NCI-H524 treated with DMSO at 0.1 percent for 48 hours (cell line): ENCODE measurements at places on chromosomes 3 and 15.
A peak's percentile ranks its signal among the peaks of the same experiment; 100 is the strongest.

DNA sequence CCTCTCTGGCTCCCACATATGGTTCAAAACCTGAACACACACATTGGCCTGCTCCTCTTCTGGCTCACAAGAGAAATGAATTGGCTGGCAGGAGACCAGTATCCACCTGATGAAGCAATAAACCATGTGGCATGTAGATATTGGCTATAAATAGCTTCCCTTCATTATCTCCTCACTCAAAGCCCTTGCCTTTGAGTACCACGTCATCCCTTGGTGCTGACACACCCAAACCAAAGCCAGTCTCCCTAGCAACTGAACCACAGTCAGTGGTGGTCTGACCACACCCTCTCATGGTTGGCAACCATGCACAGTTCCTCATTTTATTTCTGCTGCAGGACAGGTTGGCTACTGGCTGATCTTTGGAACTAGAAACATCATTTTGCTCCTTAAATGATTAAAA is 98.8 kb downstream of the ZNF621 start:
- DNase-seq = no peak

DNA sequence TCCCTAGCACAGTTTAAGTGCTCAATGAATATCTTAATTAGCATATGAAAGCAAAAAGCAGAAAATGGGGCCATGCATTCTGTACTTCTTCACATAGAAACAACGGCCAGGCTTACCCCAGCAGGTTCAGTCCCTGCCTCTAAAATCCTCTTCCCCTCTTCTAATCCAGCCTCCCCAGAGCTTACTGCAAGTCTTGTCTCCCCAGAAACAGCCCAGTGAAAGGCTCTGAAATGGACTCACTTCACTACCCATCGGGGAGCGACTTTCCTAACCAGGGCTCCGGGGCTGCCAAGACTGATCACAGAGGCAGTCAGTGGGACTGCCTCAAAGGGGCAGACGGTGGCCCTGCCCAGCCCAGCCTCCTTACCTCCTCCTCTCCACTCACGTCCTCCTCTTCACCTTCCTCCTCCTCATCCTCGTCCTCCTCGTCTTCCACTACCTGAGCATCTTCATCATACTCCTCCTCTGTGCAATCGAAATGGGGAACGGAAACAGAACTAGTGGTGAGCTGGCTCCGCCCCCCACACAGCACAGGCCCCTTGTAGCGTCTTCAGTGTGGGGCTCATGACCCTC is 38.0 kb downstream of the ANP32A start:
- no peak for DNase-seq

DNA sequence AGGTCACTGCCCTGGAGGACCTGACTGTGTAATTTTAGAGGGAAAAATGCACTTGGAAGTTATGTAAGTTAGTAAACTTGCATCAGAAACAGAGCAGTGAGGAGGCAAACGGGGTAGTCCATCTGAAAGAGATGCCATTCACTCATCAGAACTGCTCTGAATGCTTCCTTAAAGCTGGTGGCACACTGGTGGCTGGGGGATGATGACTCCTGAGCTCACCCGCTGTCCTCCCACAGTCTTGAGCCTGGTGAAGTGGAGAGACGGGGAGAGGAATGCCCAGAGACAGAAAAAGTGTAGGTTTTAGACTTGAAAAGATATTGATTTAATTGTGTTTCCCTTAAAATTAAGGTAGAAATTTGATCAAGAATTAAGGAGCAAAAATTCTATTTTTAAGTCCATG is 46.5 kb upstream of the LARS2 start:
- DNase-seq = no peak

- no peak for DNase-seq
Measured at GRCh38 chr3:195807681-195808121, 4.0 kb downstream of the MUC4 start.

GRCh38 chr3:43024181-43024885 is 45.2 kb downstream of the GASK1A start:
- no peak for DNase-seq

- no peak for DNase-seq
Measured at GRCh38 chr3:127796045-127796830, 26.1 kb downstream of the MGLL start.

- no peak for DNase-seq
Measured at GRCh38 chr3:114139836-114140235, 39.0 kb downstream of the DRD3 start.

GRCh38 chr15:71716990-71717389 is 93.4 kb upstream of the NR2E3 start:
- no peak for DNase-seq

- no peak for DNase-seq
Measured at GRCh38 chr3:54372232-54372631, 249.9 kb downstream of the CACNA2D3 start.

DNA sequence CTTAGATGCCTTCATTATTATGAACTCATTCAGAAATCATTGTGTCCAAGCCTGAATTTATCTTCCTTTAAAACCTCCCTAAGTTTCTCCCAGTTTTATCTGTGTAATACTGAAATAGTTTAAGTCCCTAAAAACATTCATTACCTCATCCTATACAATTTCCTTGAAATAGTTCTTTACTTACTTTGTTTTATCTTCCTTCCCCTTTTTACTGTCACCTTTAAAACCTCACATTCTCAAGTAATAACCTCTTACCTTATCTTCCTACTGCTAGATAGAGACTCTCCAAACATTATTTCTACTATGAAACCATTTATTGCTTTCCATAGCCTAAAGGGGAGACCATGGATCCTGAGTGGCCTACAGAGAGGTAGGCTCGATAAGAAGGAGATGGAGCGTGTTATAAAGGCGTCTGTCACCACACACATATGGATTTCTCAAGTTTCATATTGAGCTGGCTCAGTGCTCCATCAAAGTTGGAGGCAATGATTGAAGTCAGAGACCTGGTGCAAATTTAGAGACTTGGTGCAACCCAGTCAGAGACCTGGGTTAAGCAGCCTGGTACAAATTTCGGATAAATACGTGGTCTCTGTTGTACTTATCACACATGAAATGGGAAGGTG is 140.4 kb downstream of the NFKBIZ start:
- DNase-seq = no peak

DNA sequence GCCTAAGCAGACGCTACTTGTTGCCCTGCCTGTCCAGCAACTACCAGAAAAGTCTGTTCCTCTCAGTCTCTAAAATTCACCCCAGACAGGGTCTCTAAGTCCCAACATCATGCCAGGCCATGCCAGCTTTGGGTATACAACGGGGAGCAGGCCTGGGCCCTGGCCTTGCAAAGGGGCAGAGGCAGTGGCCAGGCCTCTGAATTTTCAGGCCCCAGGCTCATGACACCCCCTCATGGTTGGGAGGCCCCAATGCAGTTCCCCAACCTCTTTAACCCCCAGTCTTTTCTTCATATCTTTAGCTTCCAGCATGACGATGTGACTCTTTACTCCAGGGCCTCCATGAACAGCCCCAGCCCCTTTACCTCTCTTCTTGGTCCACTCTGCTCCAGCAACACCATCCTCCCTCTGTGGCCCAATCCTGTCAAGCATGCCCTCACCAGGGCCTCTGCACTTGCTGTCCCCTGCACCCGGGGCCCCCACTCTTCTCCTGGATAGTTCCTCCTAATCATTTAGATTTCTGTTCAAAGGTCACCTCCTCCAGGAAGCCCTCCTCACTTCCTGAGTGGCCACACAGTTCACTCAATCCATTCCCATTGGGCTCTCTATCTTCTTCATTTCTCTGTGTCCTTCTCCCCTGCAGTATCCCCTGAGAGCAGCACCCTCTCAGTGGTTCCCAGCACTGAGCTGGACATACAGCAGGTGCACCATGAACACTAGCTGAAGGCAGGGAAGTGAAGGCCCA is 4.8 kb downstream of the IQSEC1 start:
- DNase-seq = no peak

DNA sequence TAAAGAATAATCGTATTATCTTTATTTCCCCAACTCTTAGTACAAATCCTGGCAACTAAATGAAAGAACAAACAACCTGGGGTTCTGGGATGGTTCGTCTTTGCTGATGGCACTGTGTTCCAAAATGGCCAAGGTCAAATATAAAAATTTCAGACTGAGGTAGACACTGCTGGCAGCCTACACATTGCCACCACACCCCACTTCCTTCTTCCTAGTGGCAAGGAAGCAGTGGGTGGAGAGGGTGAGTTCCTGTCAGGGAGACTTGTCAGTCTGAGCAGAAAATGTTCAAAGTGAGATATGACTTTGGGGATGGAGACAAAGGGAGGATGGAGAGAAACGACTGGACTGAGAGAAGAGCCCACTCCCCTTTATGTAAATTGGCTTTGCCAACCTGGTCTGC is 69.6 kb downstream of the LMCD1 start:
- DNase-seq = no peak

GRCh38 chr3:102537123-102537522 is 102.3 kb downstream of the ZPLD1 start:
- DNase-seq = no peak

- no peak for DNase-seq
Measured at GRCh38 chr15:33737687-33738601, 230.4 kb upstream of the CHRM5 start.

DNA sequence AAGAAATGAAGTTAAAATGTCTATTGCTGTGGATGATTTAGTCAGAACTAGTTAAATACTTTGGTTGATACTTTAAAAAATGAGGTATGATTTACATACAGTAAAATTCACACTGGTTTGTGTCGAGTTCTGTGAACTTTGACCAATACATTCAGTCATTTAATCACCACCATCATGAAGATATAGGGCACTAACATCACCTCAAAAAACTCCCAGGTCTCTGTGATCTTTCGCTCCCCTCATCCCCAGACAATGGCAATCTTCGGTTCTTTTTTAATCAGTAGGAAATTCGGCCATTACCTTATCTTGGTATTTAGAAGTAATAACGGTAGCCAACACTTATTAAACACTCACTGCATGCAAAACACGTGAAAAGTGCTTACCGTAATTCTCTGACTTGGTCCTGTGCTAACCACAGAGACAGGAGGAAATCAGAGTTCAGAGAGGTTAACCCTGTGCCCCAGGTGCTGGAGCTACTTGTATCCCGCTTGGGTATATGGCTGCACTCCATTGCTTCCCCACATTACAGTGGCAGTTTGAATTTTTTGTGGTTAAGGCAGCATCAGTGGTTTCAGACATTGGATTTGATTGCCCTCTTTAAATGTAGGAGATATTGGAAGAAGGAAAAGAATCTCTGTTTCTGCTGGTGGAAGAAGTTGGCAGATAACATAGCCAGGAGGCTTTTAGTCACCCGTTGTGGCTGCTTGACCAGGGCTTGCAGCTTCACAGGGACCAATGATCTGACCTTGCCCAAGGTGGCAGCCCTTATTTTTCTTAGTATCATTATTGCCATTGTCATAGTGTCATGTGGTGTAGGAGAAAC is 4.2 kb downstream of the PLCL2 start:
- no peak for DNase-seq

- DNase-seq = no peak
Measured at GRCh38 chr15:38795471-38796245, 231.0 kb upstream of the RASGRP1 start.

DNA sequence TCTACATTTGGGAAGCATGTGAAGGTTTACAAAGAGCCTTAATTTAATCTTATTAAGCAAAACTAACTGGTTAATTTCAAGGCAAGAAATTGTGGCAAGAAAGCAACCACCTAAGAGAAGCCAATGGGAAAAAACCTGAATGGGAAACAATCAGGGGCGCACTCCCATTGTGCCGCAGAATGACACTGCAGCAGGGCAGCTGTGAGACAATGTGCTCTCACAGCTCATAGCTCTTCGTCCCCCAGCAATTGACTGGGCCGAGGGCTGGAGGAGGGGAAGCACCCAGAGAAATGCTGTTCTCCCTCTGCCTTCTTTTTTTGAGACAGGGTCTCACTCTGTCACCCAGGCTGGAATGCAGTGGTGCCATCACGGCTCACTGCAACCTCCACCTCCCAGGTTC is 93.3 kb upstream of the RAD18 start:
- no peak for DNase-seq

DNA sequence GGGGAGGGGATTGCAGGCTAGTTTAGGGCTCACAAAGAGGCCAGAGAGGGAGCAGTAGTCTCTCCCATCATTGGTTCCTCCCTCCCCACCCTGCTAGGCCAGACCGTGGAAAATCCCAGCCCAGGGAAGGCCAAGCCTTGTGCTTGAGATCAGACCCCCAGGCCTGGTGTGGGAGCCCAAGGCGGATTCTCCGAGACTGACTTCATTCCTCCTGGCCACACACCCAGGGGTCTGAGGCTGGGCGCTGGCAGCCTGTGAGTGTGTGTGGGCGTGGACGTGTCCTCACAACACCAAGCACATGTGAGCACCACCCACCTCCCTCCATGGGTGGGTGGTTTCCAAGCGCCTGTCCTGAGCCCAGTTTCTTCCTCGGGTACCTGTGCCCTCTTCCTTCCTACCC is 4.1 kb downstream of the LOXL1 start:
- DNase-seq = no peak

GRCh38 chr15:74128785-74129585 is 1.4 kb upstream of the ISLR2 start:
- DNase-seq = peak; percentile 17

DNA sequence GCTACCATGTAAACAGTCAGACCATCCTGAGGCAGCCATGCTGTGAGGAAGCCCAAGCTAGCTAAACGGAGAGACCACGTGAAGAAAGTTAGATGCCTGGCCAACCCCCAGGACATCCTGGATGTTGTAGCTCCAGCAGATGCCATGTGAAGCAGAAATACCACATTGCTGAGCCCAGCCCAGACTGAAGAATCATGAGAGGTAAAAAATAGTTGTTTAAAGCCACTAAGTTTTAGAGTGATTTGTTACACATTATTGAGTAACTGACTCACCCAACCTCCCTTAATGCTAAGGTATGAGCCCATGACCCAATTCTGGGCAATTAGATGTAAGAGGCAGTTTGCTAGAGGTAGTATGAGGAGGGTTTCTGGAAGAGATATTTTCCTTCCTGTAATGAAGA is 200.5 kb downstream of the THRB start:
- no peak for DNase-seq

DNA sequence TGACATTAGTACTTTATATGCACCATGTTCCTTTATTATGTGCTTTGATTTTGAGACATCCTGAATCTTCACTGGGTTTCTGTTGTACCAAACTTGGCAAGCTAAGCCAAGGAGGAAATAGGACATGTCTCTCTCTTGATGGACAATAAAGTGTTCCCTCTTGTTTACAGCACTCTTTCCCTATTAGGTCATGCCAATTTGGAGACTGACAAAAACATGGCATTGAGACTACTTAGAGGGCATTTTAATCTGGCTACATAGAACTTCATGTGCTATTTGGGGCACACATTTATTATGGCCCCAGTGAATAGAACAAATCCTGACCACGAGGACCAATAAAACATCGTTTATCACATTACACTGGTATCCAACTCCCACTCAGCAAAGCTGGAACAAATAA is 85.3 kb upstream of the TNFSF10 start:
- no peak for DNase-seq

GRCh38 chr3:67402873-67403272 is 251.5 kb downstream of the SUCLG2 start:
- no peak for DNase-seq

DNA sequence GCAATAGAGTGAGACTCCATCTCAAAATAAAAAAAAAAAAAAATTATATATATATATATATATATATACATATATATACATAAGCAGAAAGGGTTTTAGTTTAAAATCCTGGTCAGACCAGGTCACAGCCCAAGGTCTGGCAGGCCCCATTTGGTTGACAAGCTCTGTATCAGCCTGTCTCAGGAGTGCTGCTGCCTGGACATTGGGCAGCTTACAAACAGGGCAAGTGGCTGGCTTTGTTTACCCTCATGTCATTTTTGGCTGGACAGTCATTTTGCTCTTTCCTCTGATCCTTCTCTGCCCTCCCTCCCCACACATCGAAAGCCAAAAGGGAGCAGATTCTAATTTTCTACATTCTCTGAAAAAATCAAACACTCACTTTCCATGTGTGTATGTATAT is 26.7 kb upstream of the KLHL6 start:
- no peak for DNase-seq

- DNase-seq = no peak
Measured at GRCh38 chr3:150349314-150350097, 58.6 kb upstream of the TSC22D2 start.
